ENCODE measurements at places on chromosomes 12 and 14.
A peak's percentile ranks its signal among the peaks of the same experiment; 100 is the strongest.

GRCh38 chr14:94304243-94304642 is 11.2 kb upstream of the SERPINA10 start:
- DNase-seq, result no peak

- DNase-seq, result peak; percentile 70
Measured at GRCh38 chr12:1932264-1932777, 13.9 kb upstream of the CACNA2D4 start.

DNA sequence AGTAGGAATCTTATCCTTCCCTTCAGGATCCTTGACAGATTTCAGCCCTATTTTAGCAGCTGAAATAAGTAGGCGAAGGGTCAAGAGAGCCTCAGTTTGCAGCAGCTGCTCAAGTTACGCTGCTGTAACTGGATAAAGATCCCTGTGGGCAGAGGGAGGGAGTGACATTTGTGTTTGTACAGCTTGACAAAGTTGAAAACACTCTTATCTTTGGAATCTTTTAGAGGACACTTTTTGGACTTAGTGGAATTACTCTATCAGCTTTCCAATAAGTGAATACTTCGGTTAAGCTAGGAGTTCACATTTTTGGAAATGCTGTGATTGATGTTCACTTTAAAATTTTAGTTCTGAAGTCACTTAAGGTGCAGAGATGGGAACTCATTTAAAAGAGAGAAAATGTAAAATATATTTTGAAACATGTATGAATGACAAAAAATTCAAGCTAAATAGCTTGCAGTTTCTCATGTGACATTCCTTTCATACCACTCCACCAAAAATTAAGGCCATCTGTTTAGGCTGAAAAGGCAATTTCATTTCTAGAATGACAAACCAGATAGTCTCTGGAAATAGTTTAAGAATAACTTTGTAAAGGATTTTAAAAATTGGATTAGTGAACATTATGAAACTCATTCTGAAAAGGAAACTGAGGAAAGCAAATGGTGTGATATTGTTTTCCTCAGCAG is 55.2 kb downstream of the SLC38A4 start:
- DNase-seq, result no peak

GRCh38 chr12:7951671-7952070 is 15.7 kb upstream of the SLC2A3 start:
- no peak for DNase-seq

DNA sequence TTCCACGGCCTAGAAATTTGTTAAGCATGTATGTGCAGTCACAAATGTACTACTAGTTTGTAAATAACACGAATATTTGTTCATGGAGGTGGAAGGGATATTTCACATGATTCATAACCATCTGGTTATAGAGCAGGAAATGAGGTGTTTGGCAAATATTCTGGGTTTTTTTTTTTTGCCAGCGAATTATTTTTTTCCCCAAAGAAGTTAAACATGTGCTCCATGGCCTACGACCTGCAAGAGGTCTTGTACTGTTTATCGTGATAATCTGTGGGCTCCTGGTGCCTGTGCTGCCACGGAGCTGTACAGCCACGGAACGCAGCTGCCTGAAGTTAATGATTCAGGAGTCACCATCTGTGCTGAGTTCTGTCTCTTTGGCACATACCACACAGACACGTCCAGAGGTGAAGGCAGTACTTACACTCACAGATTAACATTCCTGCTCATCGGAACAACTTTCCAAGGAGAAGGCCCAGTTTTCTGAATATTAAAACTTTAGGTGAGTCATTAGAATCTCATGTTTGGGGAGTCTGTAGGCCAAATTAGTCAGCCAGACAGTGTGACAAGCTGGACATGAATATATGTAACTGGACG is 156.3 kb downstream of the TMX1 start:
- peak; percentile 30 for DNase-seq

- DNase-seq, result no peak
Measured at GRCh38 chr12:68821357-68822188, 13.6 kb downstream of the MDM2 start.

DNA sequence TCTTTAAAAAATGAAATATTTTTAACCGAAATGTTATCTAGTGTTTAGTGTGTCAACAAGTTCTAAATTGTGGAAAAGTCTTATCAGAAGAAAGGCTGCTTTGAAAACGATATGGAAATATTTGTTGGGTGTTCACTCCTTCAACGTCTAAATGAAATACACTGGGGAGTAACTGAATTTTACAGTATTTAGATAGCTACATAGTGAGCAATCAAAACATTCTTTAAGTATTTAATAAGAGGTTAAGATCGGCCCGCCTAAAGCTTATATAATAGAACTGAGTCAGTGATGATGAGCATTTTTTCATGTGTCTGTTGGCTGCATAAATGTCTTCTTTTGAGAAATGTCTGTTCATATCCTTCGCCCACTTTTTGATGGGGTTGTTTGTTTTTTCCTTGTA is 228.3 kb downstream of the RAD51B start:
- DNase-seq, result no peak

GRCh38 chr12:59859171-59859510 is 263.3 kb downstream of the SLC16A7 start:
- no peak for DNase-seq

GRCh38 chr14:96267336-96267735 is 11.3 kb downstream of the BDKRB1 start:
- DNase-seq, result peak; percentile 92

DNA sequence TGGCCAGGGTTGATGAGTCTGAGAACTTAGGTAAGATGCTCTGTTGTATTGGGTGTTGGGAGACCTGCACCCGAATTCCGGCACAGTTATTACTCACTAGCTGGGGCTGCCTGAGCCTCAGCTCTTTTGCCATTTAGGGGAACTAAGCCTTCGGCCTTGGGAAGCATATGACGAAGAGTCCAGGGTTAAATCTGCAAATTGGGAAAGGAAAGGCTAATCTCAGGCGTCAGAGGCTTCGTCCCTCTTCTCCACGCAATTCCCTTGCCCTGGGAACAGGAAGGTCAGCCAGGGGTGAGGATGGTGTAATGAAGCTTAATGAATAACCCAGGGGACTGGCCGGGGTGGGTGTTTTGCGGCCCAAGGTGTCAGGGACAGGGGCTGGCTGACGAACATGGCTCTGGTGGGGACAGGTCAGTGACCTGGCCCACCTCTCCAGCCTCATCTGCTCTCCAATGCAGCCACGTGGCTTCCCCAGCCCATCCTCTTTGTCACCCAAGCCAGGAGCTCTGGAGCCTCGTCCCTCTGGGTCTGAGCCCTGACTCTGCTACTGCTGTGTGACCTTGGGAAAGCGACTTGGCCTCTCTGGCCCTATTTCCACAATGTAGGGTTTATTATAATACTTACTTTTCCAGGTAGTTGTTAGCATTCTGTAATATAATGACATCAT is 3.8 kb upstream of the SDSL start:
- DNase-seq, result no peak

DNA sequence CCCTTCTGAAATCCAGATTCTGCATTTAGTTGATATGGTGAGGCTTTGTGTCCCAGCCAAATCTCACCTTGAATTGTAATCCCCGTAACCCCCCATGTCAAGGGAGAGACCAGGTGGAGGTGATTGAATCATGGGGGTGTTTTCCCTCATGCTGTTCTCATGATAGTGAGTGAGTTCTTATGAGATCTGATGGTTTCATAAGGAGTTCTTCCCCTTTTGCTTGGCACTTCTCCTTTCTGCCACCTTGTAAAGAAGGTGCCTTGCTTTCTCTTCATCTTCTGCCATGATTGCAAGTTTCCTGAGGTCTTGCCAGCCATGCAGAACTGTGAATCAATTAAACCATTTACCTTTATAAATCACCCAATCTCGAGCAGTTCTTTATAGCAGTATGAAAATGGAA is 23.1 kb upstream of the C12orf42 start:
- no peak for DNase-seq

GRCh38 chr14:29643433-29644211 is 284.0 kb downstream of the PRKD1 start:
- no peak for DNase-seq

DNA sequence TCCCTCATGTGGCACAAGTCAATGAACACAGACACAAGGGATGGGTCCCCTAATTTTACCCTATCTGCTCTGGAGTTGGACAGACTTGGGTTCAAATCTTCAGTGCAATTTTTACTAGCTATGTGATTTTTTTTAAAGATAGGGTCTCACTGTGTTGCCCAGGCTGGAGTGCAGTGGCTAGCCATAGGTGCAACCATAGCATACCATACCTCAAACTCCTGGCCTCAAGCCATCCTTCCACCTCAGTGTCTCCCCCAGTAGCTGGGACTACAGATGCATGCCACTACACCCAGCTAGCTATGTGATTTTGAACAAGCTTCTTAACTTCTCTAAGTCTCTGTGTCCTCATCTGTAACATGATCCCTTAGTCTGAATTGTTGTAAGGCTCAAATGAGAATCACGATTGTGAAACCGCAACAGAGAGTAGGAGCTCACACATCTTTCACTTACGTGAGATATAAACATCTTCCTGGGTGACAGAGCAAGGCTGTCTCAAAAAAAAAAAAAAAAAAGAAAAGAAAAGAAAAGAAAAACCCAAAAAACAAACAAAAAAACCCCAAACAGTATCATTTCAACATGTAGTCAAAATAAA is 4.7 kb downstream of the CALCOCO1 start:
- no peak for DNase-seq

DNA sequence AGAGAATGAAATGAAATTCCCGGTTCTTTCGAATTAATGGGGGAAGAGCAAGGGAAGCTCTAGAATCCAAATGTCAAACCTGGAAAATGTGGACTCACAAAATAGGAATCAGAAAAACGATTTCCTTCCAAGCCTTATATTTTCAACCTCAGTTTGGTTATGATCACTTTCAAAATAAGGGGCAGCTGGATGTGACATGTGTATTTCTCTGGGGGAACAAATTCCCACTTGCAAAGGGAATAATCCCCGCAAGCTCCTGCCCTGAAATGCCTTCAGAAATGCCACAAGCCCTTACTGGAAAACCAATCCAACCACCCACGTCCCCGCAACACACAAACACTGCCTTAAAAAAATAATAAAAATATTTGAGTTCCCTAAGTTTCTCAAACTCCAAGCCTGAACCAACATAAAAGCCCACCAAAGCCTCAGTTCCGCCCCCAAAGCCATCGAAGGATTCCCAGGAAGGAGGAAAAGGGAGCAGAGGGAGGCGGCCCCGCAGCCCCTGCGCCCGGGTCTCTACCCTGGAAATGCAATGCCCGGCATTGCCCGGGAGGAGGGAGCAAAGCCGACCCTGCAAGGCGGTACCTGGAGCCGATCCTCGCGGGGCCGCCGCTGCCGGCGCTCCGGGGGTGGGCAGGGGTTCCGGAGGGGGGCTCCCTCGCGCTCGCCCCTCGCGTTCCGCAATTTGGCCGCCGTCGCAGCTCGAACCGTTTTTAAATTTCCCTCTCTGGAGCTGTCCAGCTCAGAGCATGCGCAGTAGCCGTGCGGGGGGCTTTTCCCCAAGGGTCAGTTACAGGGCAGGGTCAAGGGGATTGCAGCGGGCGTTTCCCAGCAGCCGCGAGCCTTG is at the start of gene FOXN4:
TSS of gene FOXN4 (minus strand) at position 751 of the 847 bp plus-strand sequence. CDS start 963 bp downstream, outside the sequence.
- DNase-seq, result peak; percentile 55

- no peak for DNase-seq
Measured at GRCh38 chr12:52946797-52947547, 1.9 kb upstream of the KRT18 start.

DNA sequence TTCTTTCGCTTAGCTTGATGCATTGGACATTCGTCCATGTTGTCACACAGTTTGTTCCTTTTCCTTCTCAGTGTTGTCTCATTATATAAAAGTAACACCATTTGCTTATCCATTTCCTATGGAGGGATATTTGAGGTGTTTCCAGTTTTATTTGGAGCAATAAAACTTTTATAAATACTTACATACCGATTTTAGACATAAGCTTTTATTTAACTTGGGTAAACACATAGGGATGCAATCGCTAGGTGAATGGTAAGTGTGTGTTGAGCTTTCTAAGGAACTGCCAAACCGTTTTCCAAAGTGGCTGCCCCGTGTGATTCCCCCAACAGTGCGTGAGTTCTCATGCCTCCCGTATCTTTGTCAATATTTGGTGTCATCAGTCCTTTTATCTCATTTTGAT is 95.2 kb upstream of the DYNC1H1 start:
- DNase-seq, result no peak

- DNase-seq, result no peak
Measured at GRCh38 chr14:78725086-78725485, 554.9 kb downstream of the NRXN3 start.

GRCh38 chr14:54746019-54746418 is 156.6 kb downstream of the GCH1 start:
- DNase-seq, result no peak

- DNase-seq, result no peak
Measured at GRCh38 chr14:78227248-78228077, 57.3 kb downstream of the NRXN3 start.

- DNase-seq, result no peak
Measured at GRCh38 chr14:33814010-33814409, 136.9 kb downstream of the EGLN3 start.

- DNase-seq, result no peak
Measured at GRCh38 chr12:55280991-55281390, 15.4 kb downstream of the OR6C6 start.

GRCh38 chr14:104363891-104364760 is 215.4 kb upstream of the C14orf180 start:
- DNase-seq, result no peak

GRCh38 chr14:94569381-94570001 is 8.2 kb downstream of the SERPINA4 start:
- no peak for DNase-seq

- DNase-seq, result no peak
Measured at GRCh38 chr12:132881818-132882217, 5.6 kb downstream of the CHFR start.

DNA sequence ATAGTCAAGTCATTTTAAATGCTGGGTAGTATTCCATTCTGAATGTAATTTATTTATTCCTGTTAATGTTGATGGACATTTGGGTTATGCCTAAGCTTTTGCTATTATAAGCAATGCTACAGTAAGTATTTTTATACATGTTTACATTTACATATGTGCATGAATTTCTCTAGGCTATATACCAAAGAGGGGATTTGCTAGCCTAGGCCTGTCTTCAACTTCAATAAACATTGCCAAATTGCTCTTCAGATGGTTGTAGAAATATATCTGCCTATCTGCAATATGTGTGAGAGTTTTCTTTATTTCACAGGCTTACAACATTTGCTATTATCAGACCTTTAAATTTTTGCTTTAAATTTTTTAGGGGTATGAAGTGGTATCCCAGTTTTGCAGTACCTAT is 87.0 kb downstream of the MIPOL1 start:
- no peak for DNase-seq

- DNase-seq, result no peak
Measured at GRCh38 chr14:24883576-24883975, 166.4 kb downstream of the STXBP6 start.

GRCh38 chr12:46473634-46474329 is 101.2 kb upstream of the SLC38A2 start:
- DNase-seq, result peak; percentile 70

DNA sequence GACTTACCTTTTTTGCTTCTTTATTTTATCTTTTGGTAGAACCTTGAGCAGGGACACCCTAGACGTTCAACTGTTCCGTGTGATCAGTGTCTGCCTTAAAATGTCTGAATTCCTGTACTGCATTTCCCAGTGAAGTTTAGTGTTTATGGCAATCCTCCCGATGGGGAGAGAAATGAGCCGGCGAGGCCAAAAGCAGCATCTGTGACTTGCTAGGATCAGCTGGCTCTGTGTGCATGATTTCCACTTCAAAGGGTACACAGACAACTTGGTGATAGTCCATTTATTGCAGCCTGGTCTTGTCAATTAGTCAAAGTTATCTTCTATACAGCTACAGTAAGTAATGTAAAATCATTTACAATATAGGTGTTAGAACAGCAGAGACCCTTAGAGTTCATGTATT is 768.5 kb downstream of the DIO2 start:
- DNase-seq, result no peak

GRCh38 chr14:21199611-21200560 is 44.0 kb upstream of the OR5AU1 start:
- no peak for DNase-seq

GRCh38 chr14:74893614-74894091 is 11.9 kb downstream of the DLST start:
- no peak for DNase-seq

All from BE2C (cell line).